ENCODE measurements at places on chromosomes 2 and 18.

DNA sequence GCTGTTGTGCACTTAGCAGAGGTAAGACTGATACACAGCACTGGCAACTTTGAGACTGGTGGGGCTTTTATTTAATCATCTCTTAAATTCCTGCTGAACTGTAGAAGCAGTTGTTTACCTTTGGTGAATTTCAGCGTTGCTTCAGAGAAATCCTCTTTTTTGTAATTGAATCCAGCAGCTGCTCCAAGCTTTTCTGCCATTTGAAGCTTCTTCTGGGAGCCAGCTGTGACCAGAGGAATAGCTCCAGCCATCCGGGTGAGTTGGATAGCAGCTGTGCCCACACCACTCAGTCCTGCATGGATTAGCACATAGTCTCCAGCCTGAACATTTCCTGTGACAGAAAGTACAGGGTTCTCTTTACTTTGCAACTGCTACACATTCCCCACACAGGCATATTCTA lies 3.9 kb downstream of the TP53I3 start:
- no peak for DNase-seq

DNA sequence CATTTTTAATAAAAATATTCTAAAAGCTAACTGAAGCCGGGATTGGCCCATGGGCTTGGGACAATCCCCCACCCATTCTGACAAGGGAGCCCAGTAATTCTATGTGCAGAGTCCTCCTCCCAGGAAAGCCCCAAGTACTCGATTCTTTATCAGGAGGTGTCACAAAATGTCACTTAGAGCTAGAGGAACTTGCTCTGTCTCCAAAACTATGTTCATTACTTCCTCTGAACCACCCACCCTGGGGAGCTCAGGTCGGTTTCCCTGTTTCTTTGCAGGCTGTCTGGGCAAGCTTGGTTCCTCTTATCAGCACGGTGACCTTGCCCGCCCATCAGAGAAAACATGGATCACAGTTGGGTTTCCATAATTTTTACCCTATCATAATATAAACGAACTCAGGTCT lies 430.6 kb upstream of the ID2 start:
- no peak for DNase-seq

DNA sequence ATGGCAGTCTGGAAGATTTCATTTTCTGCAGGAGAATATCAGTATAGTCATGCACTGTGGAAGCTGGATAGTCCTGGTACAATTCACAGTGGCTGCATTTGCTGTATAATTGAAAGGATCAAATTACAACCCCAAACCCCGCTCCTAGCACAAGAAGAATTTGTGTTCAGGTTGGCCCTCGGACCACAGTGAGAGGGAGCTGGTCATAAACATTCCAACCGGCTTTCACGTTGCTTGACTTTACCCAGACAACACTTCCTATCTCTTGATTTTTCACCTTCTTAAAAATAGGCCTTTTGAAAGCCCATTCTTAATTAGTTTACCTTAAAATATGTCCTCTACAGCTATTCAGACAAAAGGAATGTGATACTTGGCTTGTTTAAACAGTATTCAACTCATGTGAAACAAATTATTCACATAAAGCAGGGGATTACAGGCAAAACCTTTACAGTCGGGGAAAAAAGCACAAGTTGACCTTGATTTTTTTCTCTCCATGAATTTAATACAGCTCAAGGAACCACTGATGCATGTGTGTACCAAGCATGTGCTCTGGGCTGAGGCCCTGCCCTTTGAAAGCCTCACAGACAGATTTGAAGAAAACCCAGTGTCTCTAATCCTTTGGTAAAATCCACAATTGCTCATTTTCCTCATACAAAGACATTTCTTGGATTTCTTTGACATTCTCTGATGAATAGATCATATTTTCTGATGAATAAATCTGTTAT lies 143.0 kb upstream of the SOX11 start:
- DNase-seq: no peak

DNA sequence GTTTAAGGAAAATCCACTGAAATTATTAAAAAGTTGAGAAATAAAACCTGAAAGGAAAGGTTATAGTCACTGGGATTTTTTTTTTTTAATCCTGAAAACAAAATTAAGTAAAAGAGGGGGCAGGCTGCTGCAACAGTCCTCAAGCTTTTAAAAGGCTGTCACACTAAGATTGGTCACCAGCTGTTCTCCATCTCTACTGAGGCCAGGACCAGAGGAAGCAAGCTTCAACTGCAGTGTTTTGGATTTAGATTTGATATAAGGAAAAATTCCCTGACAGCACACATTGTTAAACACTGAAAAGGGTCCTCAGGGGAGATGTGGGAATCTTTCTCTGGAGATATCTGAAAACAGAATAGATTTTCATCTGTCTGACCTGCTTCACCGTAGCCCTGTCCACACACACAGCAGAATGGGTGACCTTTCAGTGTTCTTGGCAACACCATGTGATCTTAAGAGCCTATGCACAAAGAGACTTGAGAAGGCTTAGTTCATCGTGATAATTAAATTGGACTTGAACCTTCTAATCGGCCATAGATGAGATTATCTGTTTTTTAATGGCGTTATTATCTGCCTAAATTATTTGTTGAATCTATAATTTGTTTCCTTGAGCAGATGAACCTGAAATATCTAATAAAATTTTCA lies 132.0 kb upstream of the BOD1L2 start:
- DNase-seq: no peak

DNA sequence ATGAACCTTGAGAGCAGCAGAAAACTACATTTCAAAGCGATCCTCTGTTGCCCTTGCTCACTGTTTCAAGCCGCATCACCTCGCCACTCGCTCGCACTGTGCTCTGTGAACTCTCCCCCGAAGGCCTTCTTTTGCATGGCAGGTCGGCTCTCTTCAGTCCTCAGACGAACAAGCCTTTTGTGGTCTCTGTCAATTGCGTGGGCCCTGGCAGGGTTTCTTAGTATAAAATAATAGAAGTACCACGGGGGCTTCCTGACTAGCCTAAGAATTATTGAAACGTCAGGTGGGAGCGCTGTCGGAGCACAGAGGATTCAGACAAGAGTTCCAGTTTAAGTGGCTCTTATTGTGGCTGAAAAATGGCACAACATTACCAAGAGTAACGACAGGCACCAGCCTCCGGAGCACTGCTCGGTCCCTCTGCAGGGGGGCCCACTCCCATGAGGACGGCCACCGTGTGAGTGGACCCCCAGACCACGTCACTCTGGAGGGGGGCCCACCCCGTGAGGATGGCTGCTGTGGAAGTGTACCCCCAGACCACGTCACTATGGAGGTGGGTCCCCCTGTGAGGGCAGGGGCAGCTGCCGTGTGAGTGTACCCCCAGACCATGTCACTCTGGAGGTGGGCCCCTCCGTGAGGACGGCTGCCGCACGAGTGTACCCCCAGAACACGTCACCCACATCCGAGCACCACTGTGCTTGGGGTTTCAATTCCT lies 237.7 kb downstream of the HDAC4 start:
- no peak for DNase-seq

Measured in right renal cortex interstitium (tissue), 3 donors.